ENCODE measurements at places on chromosomes 6 and 20.

DNA sequence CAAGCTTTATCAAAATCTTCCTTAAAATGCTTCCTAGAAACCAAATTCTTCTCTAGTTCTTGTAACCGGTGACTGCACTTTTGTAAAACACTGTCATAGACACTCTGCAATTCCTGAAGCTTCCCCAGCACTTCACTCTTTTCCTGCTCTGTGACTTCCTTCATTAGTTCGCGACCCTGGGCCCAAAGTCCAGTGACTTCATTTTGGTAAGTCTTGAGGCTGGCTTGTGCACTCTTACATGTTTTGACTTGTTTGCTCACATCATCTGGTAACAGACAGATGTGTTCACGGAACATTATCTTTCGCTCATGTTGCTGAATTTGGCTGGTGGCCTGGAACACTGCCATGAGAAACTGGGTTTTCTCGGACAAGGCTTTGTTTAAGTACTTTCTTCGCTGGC is 306.2 kb downstream of the SYNE1 start:
- no peak for DNase-seq

DNA sequence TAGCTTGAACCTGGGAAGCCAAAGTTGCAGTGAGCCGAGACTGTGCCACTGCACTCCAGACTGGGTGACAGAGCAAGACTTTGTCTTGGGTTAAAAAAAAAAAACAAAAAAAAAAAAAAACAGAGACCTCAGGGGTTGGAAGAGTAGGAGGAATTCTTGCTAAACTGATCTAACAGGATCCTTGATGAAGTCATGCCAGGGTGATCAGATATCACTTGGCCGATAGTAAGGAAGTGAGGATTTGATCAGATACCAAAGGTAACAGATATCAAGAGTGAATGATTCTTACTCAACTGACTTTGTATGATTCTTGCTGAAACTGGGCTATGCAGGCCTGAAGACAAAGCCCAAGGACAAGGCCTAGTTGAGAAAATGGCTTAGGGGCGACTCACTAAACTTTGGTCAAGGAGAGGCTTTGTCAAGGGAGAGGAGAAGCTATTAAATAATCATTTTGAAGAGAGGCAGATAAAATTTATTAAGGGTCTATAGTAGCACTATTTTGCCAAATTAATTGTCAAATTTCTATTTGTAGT is 624.7 kb downstream of the UTRN start:
- no peak for DNase-seq

DNA sequence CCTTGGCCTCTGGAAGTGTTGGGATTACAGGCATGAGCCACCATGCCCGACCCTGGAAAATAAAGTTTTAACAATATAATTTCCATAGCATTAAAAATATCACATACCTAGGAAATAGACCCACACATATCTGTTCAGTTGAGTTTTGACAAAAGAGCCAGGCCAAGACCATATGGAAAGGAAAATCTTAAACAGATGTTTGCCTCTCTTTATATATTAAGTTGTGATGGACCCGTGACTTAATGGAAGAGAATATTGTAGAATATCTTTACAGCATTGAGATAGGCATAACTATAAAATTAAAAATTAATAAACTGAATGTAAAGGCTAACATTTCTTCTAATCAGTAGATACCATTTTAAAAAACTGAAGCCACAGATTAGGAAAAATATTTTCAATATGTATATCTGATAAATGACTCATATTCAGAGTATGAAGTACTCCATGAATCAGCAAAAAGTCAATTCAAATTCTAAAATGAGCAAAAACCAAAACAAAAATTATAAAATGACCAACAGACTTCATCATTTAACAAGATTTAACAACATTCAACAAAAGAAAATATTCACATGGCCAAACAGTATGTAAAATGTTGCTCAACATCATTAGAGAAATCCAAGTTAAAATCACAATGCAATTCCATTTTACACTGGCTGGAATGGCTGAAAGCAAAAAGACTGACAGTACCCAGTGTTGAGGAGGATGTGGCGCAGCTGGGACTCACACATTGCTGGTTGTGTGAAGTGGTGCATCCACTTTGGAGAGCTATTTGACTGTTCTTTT is 43.3 kb downstream of the GTF2H5 start:
- no peak for DNase-seq

DNA sequence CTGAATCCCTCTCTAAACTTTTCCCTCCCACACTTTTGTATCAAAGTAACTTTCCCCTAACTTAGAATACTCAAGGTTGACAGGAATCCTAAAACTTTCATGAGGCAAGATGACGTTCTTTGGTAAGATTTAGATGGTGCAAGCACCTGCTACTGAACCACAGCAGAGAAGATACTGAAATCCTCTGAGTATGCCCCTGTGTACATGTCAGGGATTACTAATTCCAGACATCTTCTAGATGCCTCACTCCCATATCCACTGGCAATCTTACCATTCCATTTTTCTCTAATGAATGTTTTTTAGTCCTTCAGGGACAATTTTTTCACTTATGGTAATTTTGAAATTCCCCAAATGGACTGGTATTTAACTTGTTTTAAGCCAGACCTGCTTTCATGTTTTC is 9.1 kb downstream of the APOBEC2 start:
- DNase-seq, result no peak

All from suprapubic skin (tissue), 4 donors.